ENCODE measurements at places on chromosomes 16 and 17.
A peak's percentile ranks its signal among the peaks of the same experiment; 100 is the strongest.

- DNase-seq: no peak
These were observed 5.0 kb downstream of the PITPNM3 start for GRCh38 chr17:6551356-6551755.

DNA sequence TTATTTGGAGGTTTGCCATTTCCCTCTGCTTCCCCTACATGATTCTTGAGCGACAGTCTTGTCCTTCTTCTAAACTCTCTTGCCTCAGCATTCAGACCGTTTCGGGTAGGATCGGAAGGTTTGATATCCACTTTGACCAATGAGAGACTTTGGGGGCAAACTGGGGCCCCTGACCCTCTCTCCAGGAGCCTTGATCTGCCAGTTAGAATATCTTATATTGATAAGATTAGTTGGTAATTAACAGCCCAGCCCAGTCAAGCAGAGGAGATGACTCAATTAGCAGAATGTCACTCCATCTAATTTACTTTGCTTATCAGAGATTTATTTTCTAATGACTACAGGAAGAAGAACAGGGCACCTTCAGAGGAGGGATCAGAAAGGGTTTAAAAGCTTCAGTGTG is 532.8 kb downstream of the XYLT1 start:
- DNase-seq: no peak

- DNase-seq: no peak
These were observed 364.0 kb upstream of the EEF2KMT start for GRCh38 chr16:5461574-5461973.

DNA sequence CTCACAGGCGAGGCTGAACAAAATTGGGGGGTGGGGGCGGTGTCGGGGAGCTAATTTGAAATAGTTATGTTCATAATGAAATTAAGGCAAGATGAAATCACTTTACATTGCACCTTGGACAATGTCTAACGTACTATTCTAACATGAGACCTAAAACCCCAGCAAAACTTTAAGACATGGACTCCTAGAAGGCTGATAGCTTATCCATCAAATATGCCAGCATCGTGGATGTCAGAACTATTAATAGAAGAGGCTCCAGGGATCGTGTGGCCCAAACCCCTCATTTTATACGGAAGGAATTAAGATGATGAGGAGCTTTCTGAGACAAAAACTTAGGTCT is 279.6 kb downstream of the SOX9 start:
- DNase-seq: no peak

DNA sequence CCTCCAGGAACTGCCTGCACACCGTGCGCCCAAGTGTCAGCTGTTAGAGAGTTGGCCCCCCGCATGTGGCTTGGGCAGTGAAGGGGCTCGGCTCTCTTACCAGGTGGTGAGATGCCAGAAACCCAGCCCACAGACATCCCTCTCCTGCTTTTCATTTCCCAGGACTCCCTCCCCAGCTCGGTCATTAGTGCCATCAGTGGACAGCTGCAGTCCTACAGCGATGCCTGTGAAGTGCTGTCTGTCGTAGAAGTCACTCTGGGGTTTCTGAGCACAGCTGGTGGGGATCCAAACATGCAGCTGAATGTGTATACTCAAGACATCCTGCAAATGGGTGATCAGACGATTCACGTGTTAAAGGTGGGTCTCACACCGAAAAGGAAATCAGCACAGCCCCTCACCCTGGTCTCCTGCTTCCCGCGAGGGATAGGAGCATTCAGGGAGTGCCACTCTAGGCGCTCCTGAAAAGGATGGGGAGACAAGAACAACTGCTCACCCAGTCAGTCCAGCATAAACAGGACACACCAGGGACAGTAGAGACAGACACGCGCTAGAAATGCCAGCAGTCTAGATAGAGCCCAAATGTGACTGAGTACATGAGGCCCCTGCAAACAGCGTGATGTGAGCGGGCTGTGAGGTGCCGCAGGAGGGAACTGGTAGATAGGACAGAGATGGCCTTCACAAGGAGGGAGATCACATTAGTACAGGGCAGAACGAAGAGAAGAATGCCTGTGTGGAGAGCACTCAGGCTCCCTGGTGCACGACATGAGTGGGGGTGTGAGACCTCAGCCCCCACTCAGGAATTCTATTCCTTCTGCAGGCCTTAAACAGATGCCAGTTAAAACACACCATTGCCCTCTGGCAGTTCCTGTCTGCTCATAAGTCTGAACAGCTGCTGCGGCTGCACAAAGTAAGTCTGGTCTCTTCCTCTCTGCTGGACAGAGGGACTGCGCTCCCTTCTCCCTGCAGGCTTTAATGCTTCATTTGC is 25.7 kb upstream of the ENDOV start:
- DNase-seq: no peak

DNA sequence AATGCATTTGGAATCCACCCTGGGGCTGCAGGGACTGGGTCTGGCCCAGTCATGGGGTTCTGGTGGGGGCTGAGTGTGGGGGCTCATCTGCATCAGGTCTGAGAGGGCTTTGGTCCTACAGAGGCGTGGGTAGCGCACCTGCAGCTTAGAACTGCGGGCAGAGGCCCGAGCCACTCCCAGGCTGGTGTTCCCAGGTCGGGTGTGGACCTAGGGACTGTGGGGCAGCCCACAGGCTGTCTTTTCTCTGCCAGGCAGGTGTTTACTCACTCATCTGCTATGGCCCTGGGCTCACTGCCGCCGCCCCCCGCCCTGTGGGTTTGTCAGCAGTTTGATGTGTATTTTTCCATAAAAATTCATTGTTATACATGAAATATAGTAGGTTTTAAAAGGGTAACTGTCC is 27.0 kb upstream of the DOC2B start:
- no peak for DNase-seq

DNA sequence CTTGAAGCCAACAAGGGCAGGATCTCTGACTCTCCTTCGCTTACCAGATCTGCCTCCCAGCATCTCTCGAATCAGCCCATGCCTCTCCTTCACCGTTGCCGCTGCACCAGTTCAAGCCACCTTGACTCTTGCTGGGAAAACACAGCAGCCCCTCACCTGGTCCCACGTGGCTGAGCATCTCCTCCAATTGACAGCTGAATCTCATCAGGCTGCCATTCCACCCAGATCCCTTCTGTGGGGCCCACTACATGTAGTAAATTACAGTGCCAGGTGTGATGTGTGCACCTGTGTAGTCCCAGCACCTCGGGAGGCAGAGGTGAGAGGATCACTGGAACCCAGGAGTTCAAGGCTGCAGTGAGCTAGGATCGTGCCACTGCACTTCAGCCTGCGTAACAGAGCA is 37.8 kb upstream of the C16orf78 start:
- DNase-seq: no peak

- DNase-seq: peak; percentile 72
These were observed at the start of gene RASL10B for GRCh38 chr17:35731239-35731916. Gene RASL10B (plus strand): TSS chr17:35731639. CDS start chr17:35735185, 3,546 bp downstream.

- no peak for DNase-seq
These were observed 38.2 kb downstream of the GRB2 start for GRCh38 chr17:75367312-75367711.

GRCh38 chr16:82328881-82329469 is 159.0 kb upstream of the MPHOSPH6 start:
- no peak for DNase-seq

- DNase-seq: no peak
These were observed 58.3 kb downstream of the SREBF1 start for GRCh38 chr17:17778308-17779014.

- DNase-seq: peak; percentile 74
These were observed 5.5 kb upstream of the SLC25A35 start for GRCh38 chr17:8300627-8301242.

GRCh38 chr16:21083729-21084268 is 66.8 kb downstream of the DNAH3 start:
- DNase-seq: no peak

DNA sequence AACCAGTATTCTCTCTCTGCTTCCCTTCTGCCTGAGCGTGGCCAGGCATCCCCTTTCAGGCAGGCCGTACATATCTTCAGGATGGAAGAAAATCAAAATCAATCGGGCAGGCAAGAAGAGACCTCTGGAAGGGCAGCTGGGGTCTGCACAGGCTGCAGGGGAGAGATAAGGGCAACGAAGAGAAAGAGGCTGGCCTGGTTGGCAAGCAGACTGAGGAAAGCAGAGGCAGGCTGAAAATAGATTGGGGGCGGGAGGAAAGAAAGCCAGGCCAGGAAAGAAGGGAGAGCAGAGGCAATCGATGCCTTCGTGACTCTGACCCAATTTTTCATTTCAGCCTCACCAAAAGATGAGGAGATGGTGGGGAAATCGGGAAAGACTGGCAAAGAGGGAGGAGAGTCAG is 18.1 kb downstream of the PIPOX start:
- no peak for DNase-seq

DNA sequence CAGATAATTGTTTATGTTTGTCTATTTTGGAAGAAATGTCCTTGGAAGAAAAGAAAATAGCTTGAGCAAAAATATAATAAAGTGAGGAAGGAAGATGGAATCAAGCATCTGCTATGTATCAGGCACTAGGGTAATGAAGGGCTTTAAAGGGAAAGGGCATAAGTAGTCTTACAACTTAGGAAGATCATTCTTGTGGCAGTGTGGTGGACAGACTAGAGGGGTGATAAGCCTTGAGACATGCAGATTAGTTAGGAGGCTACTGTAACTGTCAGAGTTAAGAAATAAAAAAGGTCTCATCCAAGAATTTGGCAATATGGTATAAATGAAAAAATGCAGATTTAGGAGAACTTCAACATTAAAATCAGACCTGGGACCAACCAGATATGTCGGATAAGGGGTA is 14.9 kb downstream of the FAM222B start:
- DNase-seq: no peak

GRCh38 chr16:68943961-68944360 is 100.6 kb downstream of the TANGO6 start:
- no peak for DNase-seq

DNA sequence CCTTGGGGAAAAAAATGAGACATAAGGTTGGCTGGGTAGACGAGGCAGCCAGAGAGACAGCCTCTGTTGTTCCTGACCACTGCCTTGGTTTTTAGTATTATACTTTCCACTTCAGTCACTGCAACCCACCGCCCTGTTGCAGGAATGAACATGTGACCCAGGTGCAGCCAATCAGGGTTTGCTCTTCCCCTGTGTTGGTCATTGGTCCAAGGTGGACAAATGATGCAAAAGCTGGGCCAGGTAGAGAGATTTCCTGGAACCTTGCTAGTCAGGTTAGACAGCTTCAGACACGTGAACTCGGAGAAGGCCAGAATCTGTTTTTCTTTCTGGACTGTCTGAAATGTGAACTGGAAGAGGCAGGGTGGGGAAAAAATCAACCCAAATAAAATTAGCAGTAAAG is 452.4 kb upstream of the RBFOX1 start:
- no peak for DNase-seq

DNA sequence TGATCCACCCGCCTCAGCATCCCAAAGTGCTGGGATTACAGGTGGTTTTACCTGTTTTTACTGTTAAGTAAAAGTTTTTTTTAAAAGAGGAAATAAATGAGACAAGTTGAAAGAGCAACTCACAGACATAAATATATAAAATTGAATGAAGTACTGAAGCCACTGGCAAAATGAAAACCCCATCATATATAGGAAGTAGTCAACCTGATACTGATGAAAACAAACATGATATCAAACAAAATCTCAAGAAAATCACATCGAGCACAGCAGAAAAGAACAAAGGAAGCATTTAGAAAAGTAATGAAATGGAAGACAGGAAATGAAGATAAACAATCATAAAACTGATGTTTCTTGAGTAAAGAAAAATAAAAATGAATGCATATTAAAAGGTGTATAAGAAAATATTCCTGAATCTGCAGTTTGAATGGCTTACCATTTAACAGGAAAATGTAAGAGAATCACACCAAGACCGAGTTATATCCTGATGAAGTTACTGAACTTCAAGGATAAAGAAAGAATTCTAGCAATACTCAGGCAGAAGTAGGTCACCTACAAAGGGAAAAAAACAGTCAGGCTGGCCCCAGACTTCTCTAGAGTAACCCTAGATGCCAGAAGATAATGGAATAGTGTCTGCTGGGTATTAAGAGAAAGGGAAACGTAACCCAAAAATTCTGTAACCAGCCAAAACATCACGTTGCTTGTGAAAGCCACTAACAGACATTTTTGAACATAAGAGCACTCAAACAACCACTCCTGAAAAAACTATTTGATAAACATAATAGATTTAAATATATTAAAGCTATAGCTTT is 31.5 kb downstream of the UBE2G1 start:
- no peak for DNase-seq

DNA sequence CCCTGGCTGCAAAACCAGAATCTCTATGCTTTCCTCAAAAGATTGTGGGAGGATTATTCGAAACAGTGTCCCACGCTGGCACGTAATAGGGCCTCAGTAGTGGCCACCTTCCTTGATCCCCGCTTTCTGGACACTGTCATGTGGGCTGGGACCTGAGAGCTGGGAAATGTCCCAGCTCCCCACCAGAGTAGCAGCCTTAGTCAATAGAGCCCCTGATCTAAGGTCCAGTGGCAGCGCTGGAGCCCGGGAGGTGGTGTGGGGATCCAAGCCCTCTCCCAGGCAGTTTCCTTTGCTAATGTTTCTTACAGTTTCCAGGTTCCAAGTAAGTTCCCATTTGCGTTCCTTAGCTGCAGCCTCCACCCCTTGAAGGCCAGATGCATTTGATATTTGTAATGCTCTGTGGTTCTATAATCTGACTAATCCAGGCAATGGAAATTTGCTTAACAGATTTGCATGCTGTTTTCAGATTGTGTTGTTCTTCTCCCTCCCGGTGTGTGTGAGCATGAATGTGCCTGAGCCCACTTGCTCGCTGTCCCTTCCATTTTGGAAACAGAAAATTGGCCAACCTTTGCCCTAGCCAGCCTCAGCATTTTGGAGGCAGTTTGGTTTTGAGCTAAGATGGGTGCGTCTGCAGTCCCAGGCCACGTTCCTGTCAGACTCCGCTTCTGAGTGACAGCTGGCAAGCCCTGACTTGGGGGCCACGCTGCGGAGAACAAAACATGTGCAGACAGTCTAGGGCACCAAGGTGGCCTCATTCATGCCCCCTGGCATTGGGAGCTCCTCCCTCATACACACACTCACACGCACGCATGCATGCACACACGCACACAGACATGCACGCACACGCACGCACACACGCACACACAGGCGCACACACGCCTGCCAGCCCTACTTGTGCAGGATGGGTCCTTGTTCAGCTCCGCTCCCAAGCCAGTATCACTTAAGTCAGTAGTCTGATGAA is 69.4 kb downstream of the CCDC182 start:
- DNase-seq: no peak

DNA sequence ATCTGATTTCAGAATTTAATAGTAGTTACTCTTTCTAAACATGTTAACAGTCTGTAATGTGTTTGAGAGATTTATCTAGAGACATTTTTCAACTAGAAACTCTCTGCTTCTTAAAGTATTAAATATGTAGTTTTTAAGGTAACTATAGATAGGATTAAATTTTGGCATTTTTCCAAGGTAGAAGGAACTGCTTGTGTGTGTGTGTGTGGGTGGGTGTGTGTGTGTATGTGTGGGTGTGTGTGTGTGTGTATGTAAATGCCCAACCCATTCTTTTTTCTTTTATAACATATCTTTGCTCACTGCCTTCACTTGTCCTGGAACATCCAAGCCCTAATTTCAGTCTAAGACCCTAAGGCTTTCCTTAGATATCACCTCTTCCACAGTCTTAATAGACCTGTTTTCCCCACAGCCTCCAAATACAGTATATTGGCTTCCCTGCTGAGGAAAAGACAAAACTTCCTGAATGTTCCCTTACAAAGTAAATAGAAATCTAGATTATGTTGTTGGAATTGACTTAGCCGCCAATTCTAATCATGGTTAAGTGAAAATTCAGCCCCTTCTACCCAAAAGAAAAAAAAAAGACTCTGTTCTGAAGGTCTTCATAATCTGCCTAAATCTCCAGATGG is 33.5 kb downstream of the NUP93 start:
- DNase-seq: no peak

GRCh38 chr16:50881331-50881830 is 139.5 kb downstream of the CYLD start:
- no peak for DNase-seq
